Pulmonary artery endothelial cell (primary cell): ENCODE measurements at places on chromosomes 2 and 18.

DNA sequence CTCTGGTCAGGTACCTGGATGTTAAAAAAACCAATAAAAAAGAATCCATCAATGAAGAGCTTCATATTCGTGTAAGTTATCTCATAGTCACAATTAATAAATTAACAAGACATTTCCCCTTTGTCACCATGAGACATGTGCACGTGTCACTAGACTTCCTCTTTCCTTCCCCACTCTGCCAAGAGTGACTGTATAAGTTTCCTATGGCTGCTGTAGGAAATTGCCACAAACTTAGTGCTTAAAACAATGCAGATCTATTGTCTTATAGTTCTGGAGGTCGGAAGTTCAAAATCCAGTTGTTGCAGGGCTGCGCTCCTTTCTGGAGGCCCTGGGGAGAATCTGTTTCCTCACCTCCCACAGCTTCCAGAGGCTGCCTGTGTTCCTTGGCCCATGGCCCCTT lies 35.8 kb downstream of the SLC9A4 start:
- DNase-seq: peak; percentile 19

DNA sequence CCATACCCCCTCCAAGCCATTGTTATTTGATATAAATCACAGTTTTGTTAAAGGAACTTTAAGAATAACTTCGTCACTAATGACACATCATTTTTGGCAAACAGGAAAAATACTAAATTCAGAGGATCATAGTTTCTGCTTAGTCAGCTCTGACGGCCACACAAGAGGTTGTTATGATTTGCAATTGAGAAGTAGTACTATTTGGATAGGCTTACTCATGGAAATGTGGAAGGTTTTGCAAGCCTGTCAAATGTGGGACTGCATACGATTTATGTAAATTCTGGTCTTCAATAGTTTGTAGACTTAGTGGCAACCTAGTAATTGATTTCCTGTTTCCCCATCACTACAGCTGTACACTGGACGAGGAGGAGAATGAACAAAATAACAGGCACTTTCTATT lies 108.1 kb downstream of the ARHGEF33 start:
- DNase-seq: peak; percentile 57

GRCh38 chr2:3602553-3603339 lies 7.8 kb downstream of the COLEC11 start:
- no peak for DNase-seq

DNA sequence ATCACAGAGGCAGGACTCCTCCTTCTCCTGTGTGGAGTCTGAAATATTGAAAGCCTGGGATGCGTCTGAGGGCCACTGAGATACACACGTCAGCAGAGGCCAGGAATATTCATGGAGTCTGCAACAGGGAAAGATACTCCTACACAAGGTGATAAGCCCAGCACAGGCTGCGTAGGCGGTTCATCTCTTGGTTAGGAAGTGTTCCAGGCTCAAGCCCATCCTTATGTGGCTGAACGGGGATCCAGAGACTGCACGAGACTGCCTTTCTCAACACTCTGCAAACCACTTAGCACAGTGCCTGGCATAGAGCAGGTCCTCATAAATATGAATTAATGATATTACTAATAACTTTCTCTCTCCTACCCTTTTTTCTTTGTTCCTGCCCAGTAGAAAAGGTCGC lies 29.2 kb upstream of the AGPS start:
- no peak for DNase-seq

DNA sequence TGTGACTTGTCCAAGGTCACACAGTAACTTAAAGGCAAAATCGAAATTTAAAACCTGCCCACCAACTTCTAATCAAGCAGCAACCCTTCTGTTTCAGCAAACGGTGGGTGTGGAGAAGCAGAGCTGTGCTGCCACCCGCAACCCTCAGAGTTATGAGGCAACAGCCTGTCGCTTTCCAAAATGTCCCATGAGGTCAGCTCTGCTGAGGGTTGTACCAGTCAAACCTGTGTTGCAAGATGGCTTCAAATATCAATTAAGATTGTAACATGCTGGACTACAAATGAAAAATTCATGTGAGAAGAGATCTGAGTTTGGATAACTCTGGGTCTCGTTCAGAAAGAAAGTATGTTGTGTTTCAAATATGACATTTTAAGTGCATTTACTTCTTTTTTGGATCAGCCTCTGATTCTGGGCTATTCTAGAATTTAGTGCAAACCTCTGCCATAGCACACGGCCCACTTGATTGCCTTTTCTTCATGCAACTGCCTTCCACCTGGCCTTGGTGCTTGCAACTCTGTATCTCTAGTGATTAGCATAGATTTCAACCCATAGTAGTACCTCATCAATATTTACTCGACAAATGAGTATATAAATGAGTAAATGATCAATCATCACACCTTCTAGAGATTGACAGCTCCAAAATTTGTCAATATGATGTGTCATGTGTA lies 69.3 kb downstream of the TIMM21 start:
- no peak for DNase-seq

DNA sequence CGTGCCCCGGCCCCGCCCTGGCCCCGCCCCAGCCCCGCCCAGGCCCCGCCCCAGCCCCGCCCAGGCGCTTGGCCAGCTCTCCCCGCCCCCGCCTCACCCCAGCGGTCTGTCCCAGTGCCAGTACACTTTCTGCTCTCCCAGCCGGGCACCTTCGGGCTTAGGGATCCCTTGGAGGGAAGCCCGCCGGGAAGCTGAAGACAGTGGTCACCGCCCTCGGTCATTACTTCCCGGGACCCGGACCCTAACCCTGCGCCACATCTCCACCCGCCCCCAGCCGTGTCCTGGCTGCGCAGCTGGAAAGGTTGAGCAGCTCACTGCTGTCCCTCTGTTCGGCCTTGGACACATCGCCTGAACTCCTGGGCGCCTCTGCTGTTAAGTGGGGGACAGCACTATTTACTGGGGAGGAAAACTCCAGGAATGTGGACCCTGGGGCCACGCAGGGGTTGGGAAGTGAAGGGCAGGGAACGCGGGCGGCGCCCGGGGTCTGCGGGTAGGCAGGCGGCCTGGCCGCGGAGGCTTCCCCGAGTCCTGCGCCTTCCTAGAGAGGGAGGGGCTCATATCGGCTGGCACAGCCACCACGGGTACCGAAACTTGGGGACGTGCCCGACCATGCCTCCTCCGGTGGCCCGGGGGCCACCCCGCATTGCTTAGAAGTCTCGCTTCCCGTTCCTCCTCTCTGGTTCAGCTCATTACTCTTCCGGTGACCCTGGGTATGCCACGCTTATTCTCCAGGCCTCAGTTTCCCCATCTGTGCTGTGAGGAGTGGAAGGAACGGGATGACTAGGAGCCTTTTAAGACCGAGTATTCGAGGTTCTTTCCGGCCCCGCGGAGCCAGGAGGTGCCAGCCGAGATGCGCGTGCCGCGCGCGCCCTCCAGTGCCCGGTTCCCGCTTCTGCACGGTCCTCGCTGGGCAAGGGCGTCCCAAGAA lies 121.0 kb downstream of the GYPC start:
- DNase-seq: no peak

- no peak for DNase-seq
Measured at GRCh38 chr2:950080-950966, at the start of gene SNTG2. TSS of gene SNTG2 (plus strand) at chr2:950849. CDS start at chr2:950997, 148 bp downstream.

- peak; percentile 0 for DNase-seq
Measured at GRCh38 chr2:188142636-188143295, 148.9 kb upstream of the GULP1 start.

GRCh38 chr2:174330945-174331594 lies 3.7 kb upstream of the SP9 start:
- no peak for DNase-seq

- DNase-seq: no peak
Measured at GRCh38 chr2:137117385-137117784, 352.0 kb downstream of the THSD7B start.

DNA sequence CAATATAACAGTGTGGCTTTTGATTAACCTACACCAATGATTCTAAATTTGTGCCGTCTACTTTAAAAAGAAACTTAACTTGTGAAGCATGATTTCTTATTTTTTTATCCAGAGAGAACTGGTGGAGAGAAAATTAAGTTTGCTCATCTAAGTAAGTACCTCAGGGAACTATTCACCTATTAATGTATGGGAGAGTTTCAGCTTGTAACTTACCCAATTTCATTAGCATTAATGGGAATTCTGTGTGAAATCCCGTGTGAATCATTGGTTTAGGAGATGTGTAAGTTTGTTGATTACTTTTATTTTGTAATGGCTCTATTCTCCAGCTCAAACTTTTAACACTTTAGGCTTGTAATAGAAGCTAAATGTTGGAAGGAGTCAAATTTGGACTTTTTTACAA lies 1061.5 kb downstream of the TDRD15 start:
- no peak for DNase-seq

GRCh38 chr2:195759877-195760276 lies 102.9 kb downstream of the SLC39A10 start:
- DNase-seq: no peak
